NCI-H510A treated with DMSO at 0.1 percent for 48 hours (cell line): ENCODE measurements at places on chromosomes 5 and 9.

DNA sequence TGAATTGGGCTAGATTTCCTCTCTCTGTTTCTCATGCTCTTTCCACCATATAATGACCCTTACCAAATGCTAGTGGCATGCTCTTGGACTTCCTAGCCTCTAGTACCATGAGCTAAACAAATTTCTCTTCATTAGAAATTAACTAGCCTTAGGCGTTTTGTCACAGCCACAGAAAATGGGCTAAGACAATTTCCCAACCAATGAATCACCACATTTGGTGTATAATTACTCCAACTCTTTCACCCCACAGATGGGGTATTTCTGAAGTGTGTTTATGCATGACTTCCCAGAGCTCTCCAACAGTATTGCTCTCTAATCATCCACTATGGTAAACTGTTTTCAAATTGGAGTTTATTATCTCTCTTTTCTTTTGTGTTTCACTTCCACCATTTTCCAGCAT is 1041.1 kb upstream of the COX7C start:
- DNase-seq = no peak

DNA sequence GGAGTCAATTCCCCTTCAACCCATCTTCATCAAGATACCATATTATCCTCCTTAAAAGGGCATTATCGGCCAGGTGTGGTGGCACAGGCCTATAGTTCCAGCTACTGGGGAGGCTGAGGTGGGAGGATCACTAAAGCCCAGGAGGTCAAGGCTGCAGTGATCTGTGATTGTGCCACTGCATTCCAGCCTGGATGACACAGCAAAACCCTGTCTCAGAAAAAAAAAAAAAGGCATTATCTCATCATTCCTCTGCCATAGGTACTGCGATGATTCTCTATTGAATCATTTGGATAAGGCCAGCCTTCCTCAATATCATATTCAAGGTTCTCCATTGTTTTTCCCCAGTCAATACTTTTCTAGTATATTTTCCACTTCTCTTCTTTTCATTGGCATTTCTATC is 39.2 kb upstream of the RAB3C start:
- no peak for DNase-seq

DNA sequence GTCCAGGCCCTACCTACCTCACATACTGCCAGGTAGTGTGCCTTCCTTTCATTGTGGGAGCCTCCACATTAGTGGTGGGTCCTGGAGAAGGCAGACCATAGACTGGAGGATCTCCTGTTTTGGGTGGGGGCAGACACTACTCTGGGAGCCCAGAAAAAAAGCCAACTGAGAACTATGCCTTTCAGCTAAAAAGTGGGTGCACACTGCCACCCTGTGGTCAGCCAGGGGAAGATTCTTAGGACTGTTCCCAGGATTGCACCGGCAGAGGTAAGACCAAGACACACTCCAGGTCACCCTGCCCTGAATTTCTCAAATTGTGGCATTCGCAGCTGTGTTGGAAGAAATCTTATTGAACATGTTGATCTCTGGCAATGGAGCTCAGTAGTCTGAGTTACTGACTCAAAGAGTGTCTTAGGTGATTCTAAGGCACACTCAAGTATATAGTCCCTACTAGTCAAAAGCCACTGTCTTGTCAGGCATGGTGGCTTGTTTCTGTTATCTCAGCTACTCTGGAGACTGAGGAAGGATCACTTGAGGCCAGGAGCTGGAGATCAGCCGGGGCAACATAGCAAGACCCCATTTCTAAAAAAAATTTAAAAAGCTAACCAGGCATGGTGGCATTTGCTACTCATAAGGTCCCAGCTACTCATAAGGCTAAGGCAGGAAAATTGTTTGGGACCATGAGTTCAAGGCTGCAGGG is 3.6 kb downstream of the SIGMAR1 start:
- DNase-seq = peak; percentile 39

DNA sequence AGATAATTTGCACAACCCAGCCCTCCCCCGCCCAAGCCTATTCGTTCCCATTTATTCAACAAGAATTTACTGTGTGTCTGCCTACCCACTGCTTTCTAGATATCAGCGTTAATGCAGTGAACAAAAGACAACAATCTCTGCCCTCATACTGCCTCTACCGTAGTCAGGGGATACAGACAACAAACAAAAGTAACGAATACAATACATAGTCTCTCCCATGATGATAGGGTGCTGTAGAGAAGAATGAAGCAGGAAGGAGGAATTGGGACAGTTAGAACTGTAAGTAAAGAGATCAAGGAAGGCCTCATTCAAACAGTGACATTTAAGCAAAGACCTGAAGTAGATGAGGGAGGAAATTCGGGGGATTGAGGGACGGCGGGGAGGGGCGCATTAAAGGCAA is 1.7 kb downstream of the GFM2 start:
- DNase-seq = no peak

DNA sequence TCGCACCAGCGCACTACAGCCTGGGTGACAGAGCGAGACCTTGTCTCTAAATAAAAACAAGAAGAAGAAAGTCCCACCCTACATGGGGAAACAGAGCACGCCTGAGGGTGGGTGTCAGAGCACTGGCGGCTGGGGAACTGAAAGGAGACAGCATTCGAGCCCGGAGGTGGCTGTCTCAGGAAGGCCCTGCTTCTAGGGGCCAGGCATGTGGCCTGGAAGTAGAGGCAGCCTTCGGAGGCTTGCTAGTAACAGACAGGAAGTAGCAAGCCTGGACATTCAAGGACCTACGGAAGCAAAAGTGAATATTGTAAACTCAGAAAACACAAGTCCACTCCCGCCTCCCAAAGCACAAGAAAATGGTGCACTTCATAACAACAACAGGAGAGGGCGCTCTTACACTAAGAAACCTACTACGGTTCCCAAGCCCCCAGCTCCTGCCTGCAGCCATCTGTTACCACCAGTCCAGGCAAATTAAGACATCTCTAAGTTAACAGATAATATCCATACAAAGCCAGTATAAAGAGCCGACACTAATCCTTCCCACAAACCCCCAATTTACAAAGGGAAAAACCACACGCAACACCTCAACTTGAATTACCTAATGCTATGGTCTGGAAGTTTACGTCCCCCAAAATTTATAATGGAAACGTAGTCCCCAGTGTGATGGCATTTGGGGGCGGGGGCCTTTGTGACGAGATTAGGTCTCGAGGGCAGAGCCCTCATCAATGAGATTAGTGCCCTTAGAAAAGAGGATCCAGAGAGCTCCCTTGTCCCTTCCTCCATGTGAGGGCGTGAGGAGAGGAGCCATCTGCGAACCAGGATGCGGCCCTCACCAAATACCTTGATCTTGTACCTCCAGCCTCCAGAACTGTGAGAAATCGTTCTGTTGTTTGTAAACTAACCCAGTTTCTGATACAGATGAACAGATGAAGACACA is 7.7 kb downstream of the RASGEF1C start:
- no peak for DNase-seq

DNA sequence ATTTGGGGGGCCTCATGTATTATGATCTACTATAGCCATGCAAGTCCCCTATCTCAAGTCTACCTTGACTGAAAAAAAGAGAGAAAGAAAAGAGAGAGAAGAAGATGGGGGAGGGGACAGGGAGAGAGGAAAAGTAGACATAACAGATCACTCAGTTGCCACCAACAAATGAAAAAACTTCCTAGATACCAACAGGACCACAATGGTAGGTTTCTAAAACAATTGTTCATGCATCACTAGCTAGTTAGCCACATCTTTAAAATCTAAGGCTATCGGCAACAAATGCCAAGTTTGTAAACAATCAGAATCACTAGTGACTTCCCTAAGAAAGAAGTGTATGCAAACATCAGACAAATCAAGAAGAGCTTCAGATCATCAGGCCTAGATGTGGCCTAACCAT is 328.2 kb downstream of the BNC2 start:
- no peak for DNase-seq

DNA sequence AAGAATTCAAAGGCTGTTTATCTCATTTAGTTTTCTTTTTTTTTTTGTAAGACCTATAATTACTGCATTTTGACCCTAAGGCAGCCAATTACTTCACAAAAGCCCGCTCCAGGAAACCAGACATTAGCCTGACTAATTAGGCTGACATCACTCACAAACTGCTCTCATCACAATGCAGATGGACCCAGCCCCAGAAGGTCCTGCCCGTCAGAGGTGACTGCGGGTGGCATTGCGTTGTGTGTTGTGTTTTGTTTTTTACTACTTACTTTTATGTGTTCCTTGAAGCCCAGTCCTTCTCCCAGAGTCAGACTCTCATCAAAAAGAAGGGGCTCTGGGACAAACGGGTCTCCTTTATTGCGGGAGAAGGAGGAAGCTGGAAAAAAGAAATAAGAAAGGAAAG is 172.2 kb downstream of the HSD17B3 start:
- DNase-seq = no peak

DNA sequence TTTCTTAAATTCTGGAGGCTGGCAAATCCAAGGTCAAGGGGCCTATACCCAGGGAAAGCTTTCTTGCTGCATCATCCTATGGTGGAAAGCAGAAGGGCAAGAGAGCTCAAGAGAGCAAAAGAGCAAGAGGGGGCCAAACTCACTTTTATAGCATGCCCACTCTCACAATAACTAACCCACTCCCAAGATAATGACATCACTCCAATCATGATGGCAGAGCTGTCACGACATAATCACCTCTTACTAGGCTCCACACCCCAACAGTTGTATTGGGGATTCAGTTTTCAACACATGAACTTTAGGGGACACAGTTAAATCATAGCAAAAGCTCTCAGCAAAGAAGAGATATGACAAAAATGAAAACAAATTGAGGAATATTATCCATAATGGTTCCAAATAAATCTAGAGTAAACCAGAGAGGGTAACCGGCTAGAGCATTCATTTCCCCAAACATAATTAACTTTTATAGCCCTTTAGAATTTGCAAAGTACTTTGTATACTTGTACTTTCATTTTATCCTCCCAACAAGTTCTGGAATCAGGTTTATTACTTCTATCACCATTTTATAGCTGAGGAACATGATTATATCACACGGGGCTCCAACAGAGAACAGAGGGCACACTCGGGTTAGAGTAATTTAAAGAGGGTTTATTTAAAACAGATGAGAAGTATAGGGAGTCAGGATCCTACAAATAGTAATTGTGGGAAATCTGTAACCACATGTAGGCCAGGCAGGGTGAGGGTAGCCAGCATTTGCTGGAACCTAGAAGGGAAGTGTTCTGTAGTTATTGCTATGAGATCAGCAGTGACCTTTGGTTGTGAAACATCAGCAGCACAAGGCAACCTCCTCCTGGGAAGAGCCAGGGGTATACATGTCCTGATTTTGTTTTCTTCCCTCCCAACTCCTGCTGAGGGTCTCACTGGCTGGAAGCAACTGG is 7.2 kb upstream of the TARS1 start:
- no peak for DNase-seq

GRCh38 chr9:38285236-38285635 is 107.3 kb upstream of the ALDH1B1 start:
- DNase-seq = no peak

DNA sequence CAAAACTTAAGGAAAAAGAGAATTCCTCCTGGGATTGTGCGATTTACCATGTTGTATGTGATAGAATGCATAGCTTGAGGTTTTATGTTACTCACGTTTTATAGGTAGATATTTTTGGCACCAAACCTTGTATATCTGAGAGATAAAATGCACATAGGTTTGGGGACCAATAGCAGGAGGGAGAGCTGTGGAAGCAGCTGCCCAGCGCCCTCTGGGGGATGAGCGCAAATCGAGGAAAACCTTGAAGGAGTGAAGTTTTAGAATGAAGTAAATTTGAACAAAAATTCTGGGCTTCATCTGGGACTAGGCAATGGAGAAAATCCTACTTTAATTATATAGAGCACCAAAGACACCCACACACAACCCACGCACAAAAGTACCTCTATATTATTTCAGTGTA is 197.0 kb downstream of the ADCY2 start:
- no peak for DNase-seq

GRCh38 chr5:142667831-142668230 is 18.1 kb downstream of the FGF1 start:
- DNase-seq = no peak

DNA sequence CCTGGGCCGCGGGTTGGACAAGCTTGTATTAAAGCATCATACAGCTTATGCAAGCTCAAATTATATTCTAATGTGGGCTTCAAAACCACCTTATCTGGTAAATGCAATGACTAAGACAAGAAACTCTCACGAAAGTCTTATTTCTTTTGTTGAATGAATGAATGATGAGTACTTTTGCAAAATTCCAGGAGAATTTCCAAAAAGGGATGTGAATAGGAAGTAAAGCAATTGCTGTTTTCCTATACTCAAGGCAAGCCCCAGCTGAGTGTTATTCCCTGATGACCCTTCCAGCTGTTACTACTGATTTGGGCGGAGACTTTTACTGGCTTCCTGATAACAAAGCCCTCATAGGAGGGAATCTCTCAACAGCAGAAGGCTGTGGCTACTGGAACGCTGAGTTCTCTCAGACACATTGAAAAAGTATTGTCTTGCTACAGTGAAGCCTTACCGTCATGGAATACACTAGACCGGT is 162.8 kb downstream of the SREK1 start:
- DNase-seq = no peak
